ENCODE measurements at places on chromosomes 1 and 21. TPM values are rescaled to one million over a fixed set of nuclear protein-coding genes. Genes with fewer than 3 reads are reported as not detected.

The RAB13 gene
- 167 TPM for total RNA-seq

The LCE3E gene
- total RNA-seq, result not detected

The CLEC20A gene
- not detected for total RNA-seq

The CTXND2 gene
- total RNA-seq, result not detected

The PGD gene
- 1,308 TPM for total RNA-seq

The GBP2 gene
- 0.96 TPM for total RNA-seq

The ENAH gene
- 114 TPM for total RNA-seq

The IVL gene
- total RNA-seq, result 0.09 TPM

The GNG4 gene
- 13.0 TPM for total RNA-seq

The CHODL gene
- 0.03 TPM for total RNA-seq

The CLCNKB gene
- 0.06 TPM for total RNA-seq

The AMY1A gene
- not detected for total RNA-seq

The OPRD1 gene
- total RNA-seq, result 0.01 TPM
